Stimulated activated CD4-positive, alpha-beta T cell treated with anti-CD3 and anti-CD28 coated beads, Interleukin-15, amount 100 ng/mL, for 1 hour (primary cell): ENCODE measurements at places on chromosomes 6 and 20.

DNA sequence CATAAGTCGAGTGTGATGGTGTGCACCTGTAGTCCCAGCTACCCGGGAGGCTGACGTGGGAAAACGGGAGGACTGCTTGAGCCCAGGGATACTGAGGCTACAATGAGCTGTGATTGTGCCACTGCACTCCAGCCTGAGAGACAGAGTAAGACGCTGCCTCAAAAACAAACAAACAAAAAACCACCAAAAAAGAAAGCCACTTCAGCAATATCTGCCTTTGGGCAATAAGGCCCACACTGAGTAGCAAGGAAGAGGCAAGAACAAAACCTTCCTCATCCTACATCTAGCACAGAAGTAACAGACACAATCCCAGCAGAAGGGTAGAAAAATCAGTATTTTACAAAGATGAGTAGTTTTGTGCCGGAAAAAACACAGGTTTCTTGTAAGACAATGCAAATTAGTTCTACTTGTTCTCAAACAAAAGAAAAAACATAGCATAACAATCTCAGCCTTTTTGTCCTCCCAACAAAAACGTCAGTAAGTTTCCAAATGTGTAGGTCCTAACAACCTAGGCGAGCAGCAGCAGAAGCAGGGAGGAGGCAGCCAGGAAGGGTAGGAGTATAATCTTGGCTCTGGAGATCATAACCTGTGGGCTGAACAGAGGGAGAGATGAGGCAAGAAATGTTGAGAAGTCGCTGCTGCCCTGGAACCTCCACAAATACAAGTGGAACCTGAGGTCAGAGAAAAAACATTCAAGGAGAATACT is 5.7 kb downstream of the PPP1R10 start:
- no peak for DNase-seq

- no peak for DNase-seq
Observed at GRCh38 chr20:30812739-30813411, 444.6 kb upstream of the DEFB115 start.

DNA sequence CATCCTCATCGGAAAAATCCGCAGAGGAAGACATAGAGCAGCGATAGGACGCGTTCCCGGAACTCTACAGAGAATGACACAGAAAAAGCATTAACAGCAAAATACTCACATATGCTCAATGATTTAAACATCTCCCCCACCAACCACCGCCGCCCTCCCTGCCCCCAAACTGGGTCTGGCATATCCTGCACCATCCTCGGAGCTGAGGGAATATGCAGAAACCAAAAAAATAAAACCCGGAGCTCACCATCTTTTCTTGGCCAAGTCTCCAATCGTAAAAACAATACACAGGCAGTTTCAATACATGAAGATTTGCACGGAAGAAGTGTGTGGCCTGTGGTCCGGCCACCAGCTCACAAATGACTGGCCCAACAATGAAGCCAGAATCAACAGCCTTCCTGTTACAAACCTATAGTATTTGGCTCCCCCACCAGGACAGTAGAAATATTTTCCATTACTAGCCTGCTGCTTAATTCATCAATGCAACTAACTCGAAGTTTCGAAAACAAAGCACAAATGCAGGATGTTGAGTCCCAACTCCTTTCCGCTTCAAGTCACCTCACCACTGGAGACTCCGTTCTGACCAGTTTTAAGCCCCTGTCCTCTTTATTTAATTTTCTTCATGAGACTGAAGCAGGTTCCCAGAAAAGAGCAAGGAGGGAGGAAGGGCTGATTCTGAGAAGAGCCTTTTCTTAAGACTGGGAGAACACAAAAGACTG is 103.2 kb upstream of the BEND6 start:
- no peak for DNase-seq

DNA sequence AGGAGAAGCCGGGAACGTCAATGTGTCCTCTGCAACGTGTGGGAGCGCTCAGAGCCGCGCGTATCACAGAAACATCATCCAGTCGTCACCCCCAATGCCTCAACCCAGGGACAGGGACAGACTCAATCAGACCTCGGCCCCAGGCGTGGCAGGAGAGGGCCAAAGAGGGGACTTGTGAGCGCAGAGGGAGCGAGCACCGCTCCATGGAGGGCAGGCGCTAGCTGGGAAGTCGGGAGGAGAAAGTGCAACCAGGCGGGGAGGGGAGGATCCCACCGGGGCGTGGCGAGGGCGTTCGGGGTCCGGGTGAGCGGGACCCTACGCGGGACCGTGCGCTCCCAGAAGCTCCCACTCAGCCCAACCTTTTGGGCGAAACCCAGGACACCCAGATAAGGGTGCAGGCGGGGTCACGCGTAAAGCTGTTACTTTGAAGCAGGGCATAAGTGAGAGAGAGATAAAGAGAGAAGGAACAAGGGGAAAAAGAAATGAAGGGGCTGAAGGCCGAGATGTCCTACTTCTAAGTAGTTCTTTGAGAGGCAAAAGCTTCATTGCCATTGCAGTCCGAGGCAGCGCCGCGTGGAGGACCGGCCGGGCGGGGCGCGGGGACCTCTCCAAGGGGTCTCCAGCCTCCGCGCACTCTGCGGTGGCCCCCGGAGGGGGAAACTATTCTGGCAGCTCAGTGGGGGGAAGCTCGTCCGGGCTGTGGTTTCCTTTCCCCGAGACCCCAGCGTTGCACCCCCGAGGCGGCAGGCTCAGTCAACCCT is 862 bp upstream of the SOBP start:
- DNase-seq, result no peak

DNA sequence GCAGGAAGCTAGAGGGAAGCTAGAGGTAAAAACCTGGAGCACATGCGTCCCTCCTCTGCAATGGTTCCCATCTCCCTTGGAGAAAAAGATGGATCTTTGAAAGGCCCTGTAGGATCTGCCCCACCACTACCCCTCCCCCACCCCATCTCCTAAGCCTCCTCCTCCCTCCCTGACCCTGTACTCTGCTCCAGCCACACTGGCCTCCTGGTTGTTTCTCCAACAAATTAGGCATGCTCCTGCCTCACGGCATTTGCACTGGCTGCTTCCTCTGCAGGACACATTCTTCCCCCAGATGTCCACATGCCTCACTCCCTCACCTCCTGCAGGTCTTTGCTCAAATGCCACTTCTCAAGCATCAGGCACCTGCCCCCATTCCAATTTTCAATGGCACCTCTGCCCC is 45.5 kb downstream of the UBE2V1 start:
- no peak for DNase-seq

- DNase-seq, result no peak
Observed at GRCh38 chr6:21710216-21710615, 116.7 kb downstream of the SOX4 start.

- DNase-seq, result no peak
Observed at GRCh38 chr6:157660414-157660813, 162.6 kb upstream of the SNX9 start.

GRCh38 chr20:15742627-15743026 is 830.6 kb downstream of the KIF16B start:
- no peak for DNase-seq

GRCh38 chr20:57919049-57919448 is 209.2 kb upstream of the PMEPA1 start:
- DNase-seq, result no peak

GRCh38 chr20:5973971-5974370 is 23.5 kb downstream of the MCM8 start:
- no peak for DNase-seq

DNA sequence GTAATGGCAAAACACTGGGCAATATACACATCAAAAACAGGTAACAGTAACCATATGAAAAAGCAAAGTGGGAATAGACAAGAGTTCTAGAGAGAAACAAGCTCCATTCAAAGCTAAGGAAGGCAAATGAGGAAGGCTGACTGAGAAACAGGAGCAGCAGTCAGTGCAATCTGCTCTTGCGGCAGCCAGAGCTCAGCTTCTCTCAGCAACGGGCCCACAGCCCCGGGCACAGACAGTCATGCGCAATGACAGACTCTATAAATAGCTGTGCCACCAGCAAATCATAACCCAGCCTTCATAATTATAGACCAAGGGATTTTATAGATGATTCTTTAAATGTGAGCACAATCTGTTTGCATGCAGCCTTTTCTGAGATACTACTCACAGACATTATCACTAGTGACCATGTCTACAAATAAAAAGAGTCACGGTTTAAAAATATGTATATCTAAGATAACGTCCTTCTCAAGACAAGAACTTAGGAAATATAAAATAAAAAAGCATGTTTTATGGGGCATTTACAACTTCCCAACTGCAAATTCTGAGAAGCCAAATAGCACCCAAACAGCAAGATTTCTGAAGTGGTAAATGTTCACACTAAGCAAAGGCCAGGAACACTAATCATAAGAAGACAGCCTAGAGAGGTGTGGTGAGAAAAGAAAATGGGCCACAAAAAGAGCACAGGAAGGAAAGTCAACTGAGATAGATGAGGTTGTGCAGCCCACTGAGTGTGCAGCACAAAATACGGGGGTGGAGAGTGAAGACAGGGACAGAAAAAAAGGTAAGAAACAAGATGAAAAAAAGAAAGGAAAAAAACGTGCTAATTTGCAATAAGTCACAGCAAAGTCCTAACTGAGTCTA is 39.9 kb upstream of the BEND6 start:
- no peak for DNase-seq

GRCh38 chr6:36273067-36273466 is 3.2 kb downstream of the PNPLA1 start:
- DNase-seq, result no peak

DNA sequence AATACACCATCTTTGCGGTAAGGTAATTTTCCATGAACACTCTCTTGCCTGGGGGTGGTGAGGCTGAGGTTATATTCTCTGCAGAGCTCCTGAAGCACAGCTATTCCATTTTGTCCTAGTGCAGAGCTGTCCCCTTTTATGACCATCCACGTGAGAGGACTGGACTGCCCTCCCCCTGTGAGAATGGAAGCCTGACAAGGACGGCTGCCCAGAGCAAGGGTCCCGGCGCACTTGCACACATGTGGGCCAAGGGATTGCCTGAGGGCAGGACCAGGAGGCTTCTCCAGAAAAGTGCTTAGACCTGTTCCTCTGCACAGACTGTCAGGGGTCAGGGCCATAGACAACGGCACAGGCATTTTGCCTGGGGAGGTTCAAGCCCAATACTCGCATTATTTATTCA is 48.2 kb downstream of the SLC22A23 start:
- DNase-seq, result no peak

DNA sequence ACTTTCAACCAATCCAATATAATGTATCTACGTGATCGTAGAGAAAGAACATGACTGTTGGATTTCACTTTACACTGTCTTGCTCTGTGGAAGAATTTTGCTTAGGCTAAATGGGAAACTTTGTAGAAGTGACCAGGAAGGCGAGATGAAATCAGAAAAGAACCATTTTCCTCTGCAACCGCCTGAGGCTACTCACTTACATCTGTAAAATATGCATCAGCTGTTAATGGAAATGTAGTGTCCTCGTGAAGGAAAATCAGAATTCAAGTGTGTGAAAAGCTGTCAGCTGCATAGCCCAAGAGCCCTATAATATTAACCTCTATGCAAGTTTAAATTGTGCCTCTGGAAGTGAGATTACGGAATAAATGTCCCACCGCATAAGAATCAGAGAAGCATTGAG is 277.9 kb downstream of the C6orf118 start:
- no peak for DNase-seq

DNA sequence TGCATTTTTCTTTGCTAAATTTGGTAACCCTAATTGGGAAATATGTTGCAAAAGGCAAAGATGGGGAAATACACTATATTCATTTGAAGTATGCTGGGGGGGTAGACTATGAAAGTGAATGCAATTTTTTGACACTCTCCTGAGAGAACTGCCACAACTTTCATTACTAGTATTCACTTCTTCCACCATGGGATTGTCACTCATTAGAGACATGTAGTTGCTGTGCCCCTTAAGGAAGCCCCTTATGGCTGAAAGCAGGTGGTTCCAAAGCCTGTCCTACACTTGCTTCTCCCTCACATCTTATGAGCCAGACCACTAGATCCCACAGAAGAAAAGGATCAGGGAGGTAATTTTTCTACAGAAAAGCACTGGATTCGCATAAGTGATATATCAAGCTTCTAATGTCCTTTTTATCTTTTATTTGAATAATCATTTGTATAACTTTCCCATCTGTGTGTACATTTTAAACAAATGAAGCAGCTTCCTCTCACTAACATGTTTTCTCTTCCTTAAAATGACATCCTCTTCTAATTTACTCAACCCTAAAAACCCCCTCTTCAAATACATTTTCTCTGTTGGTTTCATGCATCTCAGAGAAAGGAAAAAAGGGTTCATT is 83.8 kb downstream of the GCLC start:
- DNase-seq, result no peak

- DNase-seq, result no peak
Observed at GRCh38 chr6:28776269-28777146, 147.3 kb downstream of the TRIM27 start.

DNA sequence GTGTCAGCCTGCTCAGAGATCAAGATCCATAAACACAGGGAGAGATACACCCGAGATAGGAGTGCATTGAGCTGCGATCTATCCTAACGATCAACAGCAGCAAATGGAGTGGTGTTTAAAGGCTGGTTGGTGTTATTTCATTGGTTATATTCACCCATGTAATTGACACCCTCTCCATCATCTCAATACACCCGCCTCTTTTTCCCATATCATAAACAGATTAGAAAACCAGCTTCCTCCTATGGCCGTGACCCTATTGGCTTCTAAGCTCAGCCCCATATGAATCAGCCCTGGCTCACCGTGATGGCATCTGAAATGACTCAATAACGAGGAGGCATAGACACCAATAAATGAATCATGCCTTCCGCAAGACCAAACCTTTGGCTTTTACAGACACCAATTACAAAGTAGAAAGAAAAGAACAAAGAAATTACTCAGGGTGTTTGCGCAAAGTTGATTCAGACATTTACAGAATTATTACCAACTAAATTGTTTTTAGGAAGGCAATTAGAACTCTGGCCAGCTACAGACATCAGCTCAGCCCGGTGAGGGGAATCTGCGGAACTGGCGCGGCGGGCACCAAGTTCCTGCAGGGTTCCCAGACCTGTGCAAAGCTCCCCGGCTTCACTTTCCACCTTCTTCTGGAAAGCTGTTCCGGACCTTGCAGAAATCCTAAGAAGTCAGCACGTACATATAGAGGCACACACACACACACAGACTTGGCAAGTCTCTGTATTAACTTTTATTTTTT is 11.5 kb downstream of the PMEPA1 start:
- DNase-seq, result no peak

- DNase-seq, result no peak
Observed at GRCh38 chr6:2797564-2798031, 32.4 kb downstream of the WRNIP1 start.

DNA sequence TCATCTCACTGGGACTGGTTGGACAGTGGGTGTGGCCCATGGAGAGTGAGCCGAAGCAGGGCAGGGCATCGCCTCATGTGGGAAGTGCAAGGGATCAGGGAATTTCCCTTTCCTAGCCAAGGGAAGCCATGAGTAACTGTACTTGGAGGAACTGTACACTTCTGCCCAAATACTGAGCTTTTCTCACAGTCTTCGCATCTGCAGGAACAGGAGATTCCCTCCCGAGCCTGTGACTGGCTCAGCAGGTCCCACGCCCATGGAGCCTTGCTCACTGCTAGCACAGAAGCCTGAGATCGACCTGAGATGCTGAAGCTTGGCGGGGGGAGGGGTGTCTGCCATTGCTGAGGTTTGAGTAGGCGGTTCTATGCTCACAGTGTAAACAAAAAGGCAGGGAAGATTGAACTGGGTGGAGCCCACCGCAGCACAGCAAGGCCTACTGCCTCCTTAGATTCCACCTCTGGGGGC is 10.4 kb upstream of the CALHM5 start:
- DNase-seq, result no peak
